CD8-positive, alpha-beta memory T cell (primary cell): ENCODE measurements at places on chromosomes 3 and 15. TPM values are rescaled to one million over a fixed set of nuclear protein-coding genes. Genes with fewer than 3 reads are reported as not detected.

GRCh38 chr15:72487070-72487797, 13.1 kb downstream of the ARIH1 start:
- H3K36me3 ChIP-seq = no peaks in the 10 kb centered on the region
- H3K4me3 ChIP-seq = no peak overlapping the region
- H3K27ac ChIP-seq = no peak overlapping the region
- peaks cover 70% of the 10 kb centered on the region for H3K4me1 ChIP-seq
- H3K27me3 ChIP-seq = no peaks in the 10 kb centered on the region
- no peak for DNase-seq

DNA sequence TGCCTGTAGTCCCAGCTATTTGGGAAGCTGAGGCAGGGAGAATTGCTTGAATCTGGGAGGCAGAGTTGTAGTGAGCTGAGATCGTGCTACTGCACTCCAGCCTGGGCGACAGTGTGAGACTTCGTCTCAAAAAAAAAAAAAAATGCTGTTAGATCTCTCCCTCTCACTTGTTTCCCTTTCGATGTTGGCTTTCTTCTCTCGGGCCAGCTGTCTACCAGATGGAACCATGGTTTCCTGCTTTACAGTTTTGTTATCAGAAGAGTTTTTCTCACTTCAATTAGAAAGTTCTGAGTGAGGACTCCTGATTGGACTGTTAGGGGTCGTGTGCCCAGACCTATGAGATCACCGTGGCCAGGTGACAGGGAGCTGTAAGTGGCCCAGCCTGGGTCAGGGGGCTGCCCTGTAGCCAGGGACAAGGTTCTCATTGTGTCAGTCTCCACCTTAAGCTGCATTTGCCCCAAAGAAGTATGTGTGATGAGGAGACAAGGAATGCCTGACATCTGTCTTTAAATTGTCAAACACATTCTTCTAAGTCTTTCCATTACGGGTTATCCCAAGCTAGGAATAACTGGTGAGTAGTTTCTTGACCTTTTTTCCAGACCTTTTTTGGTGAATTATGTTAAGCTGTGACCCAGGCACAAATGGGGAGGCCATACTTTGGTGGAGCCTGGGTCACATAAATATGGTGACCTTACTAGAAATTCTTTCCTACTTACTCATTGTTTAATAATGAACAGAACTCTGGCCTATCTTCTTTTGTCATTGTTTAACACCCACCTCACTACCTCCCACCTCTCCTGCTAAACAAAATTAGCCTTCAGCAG, 25.2 kb downstream of the SNAPC5 start:
- H3K36me3 ChIP-seq = no peaks in the 10 kb centered on the region
- H3K4me3 ChIP-seq = peak overlapping the region; percentile 21
- H3K27me3 ChIP-seq = no peaks in the 10 kb centered on the region
- peak; percentile 75 for DNase-seq
- H3K4me1 ChIP-seq = peaks cover 27% of the 10 kb centered on the region

DNA sequence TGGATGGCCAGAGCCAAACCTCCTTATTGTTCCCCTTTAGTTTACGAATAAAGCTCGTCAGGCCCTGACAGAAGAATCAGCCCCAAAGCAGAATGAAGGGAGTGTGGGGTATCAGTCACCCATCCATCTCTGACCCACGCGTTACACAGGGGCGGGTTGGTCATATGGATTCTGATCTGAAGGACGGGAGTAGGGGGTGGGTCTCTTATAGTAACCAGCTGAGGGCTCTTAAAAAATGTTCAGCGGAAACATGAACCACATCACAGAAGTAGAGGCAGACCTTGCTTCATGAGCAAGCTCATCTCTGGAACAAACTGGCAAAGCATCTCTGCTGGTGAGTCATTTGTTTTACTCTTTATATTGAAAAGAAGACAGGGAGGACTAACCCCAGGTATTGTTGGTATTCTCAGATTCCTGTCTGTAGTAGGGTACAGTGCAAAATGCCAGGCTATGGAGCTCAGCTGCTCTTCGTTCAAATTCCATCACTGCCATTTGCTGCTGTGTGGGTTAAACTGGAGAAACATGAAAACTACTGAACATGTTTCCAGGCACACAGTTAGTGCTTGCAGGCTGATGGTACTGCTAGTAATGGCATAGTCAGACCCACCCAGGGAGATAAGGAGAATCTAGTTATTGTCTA, at the start of gene CXCR6:
TSS of gene CXCR6 (plus strand) at position 258 of the 640 bp plus-strand sequence. CDS start 3,018 bp downstream, outside the sequence.
- peak within 1 kb of the TSS; percentile 32 for H3K27ac ChIP-seq
- peak; percentile 58 for DNase-seq
- peaks cover 20% of the 10 kb centered on the region for H3K36me3 ChIP-seq
- H3K4me3 ChIP-seq = peak within 1 kb of the TSS; percentile 23
- H3K27me3 ChIP-seq = no peaks in the 10 kb centered on the region
- peaks cover 71% of the 10 kb centered on the region for H3K4me1 ChIP-seq

- no peak overlapping the region for H3K4me3 ChIP-seq
- no peak for DNase-seq
- no peak overlapping the region for H3K27ac ChIP-seq
- H3K36me3 ChIP-seq = peaks cover under 1% of the 10 kb centered on the region
- no peaks in the 10 kb centered on the region for H3K27me3 ChIP-seq
These were observed 133.9 kb upstream of the LRRFIP2 start for GRCh38 chr3:37308247-37308646.

DNA sequence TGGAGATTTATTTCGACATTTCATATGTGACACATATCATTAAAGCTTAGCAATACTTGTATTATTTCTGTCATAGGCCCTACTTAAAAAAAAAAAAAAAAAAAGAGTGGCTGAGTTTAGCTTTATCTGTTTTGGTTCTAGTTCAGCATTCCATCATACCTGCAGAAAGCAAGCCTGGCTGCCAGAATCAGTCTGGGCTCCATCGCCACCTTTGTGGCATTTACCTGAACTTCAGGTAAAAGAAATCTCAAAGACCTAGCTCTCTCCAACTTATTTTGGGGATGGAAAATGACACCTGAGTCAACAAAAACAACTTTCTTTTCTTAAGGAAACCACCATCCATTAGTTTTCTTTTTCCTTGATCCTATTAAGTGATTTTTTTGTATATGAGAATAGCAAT, 82.1 kb downstream of the NEK10 start:
- no peaks in the 10 kb centered on the region for H3K27me3 ChIP-seq
- H3K4me3 ChIP-seq = no peak overlapping the region
- H3K27ac ChIP-seq = no peak overlapping the region
- H3K4me1 ChIP-seq = no peaks in the 10 kb centered on the region

- no peaks in the 10 kb centered on the region for H3K27me3 ChIP-seq
- no peak for DNase-seq
- no peak overlapping the region for H3K27ac ChIP-seq
- no peaks in the 10 kb centered on the region for H3K4me1 ChIP-seq
- H3K4me3 ChIP-seq = no peak overlapping the region
- H3K36me3 ChIP-seq = no peaks in the 10 kb centered on the region
These were observed 32.0 kb upstream of the CGNL1 start for GRCh38 chr15:57344282-57344681.

DNA sequence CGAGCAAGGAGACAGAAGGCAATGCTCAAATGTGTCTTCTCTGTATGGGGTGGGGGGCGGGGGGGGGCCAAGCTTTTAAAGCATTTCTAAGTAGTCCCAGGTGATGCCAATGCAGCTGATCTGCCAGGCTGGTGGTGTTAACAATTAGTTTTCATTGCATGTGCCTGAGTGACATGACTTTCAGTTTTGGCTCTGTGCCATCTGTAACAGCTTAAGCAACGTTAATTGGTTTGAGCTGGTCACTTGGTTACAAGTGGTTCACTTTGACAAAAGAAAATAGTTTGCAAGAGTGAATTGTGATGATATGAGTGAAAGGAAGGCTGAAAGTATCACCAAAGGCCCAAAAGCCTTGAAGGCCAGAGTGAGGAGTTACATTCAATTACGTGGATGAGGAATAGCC, 26.4 kb upstream of the LRIG1 start:
- no peaks in the 10 kb centered on the region for H3K27me3 ChIP-seq
- H3K4me1 ChIP-seq = no peaks in the 10 kb centered on the region
- H3K27ac ChIP-seq = no peak overlapping the region
- H3K4me3 ChIP-seq = no peak overlapping the region
- H3K36me3 ChIP-seq = no peaks in the 10 kb centered on the region

DNA sequence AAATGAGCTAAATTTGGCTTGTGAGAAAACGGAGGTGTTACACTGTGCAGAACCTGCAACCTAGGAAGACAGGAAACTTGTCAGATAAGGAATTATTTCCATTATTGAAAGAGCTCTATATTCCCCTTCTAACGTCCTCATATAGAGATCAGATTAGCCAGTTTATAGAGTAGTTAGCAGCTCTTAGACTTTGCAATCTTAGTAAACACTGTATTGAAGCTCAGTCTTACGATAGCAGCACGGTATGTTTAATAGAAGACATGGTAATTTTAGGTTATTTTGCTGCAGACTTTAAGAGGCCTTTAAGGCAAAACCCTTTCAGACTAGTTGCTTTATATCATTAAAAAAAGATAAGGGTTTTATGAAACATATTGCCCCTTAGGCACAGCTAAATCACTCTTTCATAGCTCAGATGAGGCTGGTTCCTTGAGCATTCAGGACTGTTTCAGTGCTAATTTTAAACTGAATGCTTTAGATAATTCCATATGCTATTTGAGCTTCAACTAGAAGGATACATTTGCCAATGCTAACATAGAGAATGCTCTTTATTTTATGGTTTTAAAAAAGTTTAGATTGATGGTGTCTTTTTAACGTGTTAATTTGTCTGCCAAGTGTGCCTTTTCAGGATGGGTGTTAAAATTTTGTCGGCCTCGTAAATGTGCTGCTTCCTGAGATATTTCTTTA, 234.3 kb downstream of the PYDC2 start:
- H3K36me3 ChIP-seq = no peaks in the 10 kb centered on the region
- no peak overlapping the region for H3K4me3 ChIP-seq
- no peak for DNase-seq
- no peaks in the 10 kb centered on the region for H3K4me1 ChIP-seq
- no peak overlapping the region for H3K27ac ChIP-seq

GRCh38 chr15:62382046-62382445, 217.0 kb upstream of the C2CD4B start:
- no peak overlapping the region for H3K27ac ChIP-seq
- no peaks in the 10 kb centered on the region for H3K36me3 ChIP-seq
- no peak for DNase-seq
- no peaks in the 10 kb centered on the region for H3K4me1 ChIP-seq
- H3K27me3 ChIP-seq = no peaks in the 10 kb centered on the region
- H3K4me3 ChIP-seq = no peak overlapping the region

- H3K27ac ChIP-seq = no peak overlapping the region
- no peak overlapping the region for H3K4me3 ChIP-seq
- no peaks in the 10 kb centered on the region for H3K4me1 ChIP-seq
- H3K27me3 ChIP-seq = no peaks in the 10 kb centered on the region
- no peaks in the 10 kb centered on the region for H3K36me3 ChIP-seq
- no peak for DNase-seq
These were observed 17.5 kb downstream of the CDIN1 start for GRCh38 chr15:36596915-36597314.

GRCh38 chr15:59644756-59645155, 12.6 kb downstream of the GTF2A2 start:
- H3K4me3 ChIP-seq = no peak overlapping the region
- no peaks in the 10 kb centered on the region for H3K27me3 ChIP-seq
- H3K36me3 ChIP-seq = peaks cover 7% of the 10 kb centered on the region
- no peaks in the 10 kb centered on the region for H3K4me1 ChIP-seq
- no peak for DNase-seq

DNA sequence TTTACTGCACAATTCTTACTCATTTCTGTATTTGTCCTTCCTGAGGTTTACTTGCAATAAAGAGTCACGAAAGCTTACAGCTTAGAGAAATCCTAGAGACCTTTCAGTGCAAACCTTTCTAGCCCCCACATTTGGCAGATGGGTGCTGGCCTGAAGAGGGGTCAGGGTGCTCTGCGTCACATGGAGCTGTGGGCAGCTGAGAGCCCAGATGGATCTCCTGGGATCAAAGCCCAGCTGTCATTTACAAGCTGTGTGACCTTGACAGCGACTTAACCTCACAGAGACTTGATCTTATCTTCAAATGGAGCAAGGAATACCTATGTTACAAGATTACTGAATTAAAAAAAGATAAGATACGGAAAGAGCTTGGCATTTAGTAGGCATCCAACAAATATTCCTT, 24.0 kb upstream of the RAF1 start:
- no peak for DNase-seq
- no peak overlapping the region for H3K4me3 ChIP-seq
- no peak overlapping the region for H3K27ac ChIP-seq

GRCh38 chr3:125163739-125164601, 48.6 kb downstream of the SLC12A8 start:
- no peak for DNase-seq
- no peak overlapping the region for H3K4me3 ChIP-seq
- H3K36me3 ChIP-seq = no peaks in the 10 kb centered on the region
- H3K27me3 ChIP-seq = no peaks in the 10 kb centered on the region
- H3K27ac ChIP-seq = no peak overlapping the region
- H3K4me1 ChIP-seq = no peaks in the 10 kb centered on the region

DNA sequence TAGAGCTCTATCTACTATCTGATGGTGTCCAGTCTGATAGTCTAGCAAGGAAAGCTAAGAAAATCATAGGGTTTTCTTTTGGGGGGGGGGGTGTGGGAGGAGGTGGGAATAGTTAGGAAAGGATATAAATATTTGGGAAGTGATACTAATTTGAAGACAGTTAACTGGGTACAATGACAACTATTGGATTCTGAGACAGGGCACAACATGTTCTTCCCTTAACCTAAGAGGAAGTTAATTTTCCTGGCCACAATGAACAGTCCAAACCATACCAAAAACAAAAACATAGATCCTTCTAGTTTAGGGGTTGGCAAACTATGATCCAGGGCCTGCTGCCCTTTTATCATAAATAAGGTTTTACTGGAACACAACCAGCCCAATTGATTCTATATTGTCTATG, 10.0 kb upstream of the HCLS1 start:
- peaks cover 46% of the 10 kb centered on the region for H3K36me3 ChIP-seq
- DNase-seq = no peak
- no peak overlapping the region for H3K27ac ChIP-seq
- H3K4me1 ChIP-seq = no peaks in the 10 kb centered on the region

GRCh38 chr3:95459706-95460105, 1354.7 kb upstream of the EPHA6 start:
- H3K27ac ChIP-seq = no peak overlapping the region
- no peak overlapping the region for H3K4me3 ChIP-seq
- no peaks in the 10 kb centered on the region for H3K27me3 ChIP-seq
- H3K4me1 ChIP-seq = no peaks in the 10 kb centered on the region
- H3K36me3 ChIP-seq = no peaks in the 10 kb centered on the region

GRCh38 chr3:21294768-21295167, 456.2 kb downstream of the ZNF385D start:
- no peaks in the 10 kb centered on the region for H3K4me1 ChIP-seq
- DNase-seq = no peak
- H3K4me3 ChIP-seq = no peak overlapping the region
- H3K27ac ChIP-seq = no peak overlapping the region
- H3K36me3 ChIP-seq = no peaks in the 10 kb centered on the region

- no peaks in the 10 kb centered on the region for H3K4me1 ChIP-seq
- H3K36me3 ChIP-seq = no peaks in the 10 kb centered on the region
- H3K27ac ChIP-seq = no peak overlapping the region
- no peak for DNase-seq
- no peak overlapping the region for H3K4me3 ChIP-seq
These were observed 26.9 kb upstream of the HCN4 start for GRCh38 chr15:73395671-73396070.

Gene CLRN1
- polyA plus RNA-seq = not detected

Gene ROPN1
- not detected for polyA plus RNA-seq

Gene FOXL2NB
- not detected for polyA plus RNA-seq

Gene SLC28A2
- not detected for polyA plus RNA-seq

Gene CLN6
- 2.3 TPM for polyA plus RNA-seq

Gene ITGA11
- polyA plus RNA-seq = not detected

Gene MNS1
- not detected for polyA plus RNA-seq
